Stimulated activated CD8-positive, alpha-beta memory T cell treated with anti-CD3 and anti-CD28 coated beads, Interleukin-15, amount 100 ng/mL, for 24 hours (primary cell): ENCODE measurements at places on chromosomes 16 and 17.

DNA sequence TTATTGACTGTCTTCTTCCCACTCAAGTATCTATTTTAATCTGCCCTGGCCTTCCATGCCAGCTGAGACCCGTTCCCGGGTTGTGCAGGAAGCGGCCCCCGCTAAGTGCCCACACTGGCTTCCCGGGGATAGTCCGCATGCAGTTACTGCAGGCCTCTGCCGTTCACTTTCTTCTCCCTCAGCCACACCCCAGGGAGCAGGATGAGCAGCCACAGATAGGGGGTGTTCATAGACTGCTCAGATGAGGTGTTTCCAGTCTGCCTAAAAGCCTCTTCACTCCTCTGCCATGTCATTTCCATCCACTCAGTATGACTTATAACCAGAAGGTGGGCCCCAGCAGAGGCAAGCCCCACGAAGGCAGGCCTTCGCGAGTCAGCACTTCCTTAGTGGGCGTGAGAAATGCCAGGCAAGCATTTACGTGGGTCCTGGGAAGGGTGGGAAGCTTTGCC is 7.7 kb downstream of the MED9 start:
- no peak for DNase-seq

DNA sequence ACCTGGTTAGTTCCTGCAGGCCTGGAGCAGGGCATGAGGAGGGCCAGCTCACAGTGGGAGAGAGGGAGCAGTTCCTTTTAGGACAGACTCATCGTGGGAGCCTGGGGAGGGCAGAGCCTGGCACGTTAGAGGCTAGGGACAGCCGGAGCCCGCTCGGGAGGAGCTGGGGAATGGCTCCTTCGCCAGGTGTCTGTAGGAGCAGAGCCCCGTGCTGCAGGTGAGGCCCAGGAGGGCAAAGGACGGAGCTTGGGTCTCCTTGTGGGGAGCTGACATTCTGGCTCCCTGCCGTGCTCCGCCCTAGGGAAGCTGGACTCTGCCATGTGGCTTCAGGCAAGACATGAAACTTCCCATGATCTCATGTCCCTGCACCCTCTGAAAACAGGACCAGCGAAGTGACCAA is 18.7 kb upstream of the MTSS2 start:
- DNase-seq = no peak

DNA sequence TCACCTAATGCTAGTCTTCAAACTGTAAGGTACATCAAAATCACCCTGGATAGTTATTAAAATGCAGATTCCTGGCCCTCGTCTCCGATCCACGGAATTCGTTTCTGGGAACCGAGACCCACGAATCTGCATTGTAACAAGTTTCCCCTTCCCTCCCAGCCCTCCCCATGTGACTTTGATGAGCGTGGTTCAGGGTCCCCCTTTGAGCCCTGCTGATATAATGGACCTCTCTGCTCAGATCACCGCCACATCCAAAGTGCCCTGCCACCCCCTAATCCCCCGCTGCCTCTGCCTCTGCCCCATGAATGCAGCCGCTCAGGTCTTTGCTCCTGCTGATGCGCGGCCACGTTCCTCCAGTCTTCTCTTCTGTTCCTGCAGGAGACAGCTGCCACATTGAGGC is 283.1 kb downstream of the SNX29 start:
- DNase-seq = no peak

GRCh38 chr16:19833176-19833575 is 51.5 kb downstream of the GPRC5B start:
- DNase-seq = no peak

- no peak for DNase-seq
Measured at GRCh38 chr16:50717091-50717490, 23.7 kb downstream of the NOD2 start.

GRCh38 chr16:31695667-31696066 is 168.0 kb downstream of the AHSP start:
- no peak for DNase-seq

- DNase-seq = no peak
Measured at GRCh38 chr17:18191236-18191667, 7.6 kb downstream of the ALKBH5 start.

DNA sequence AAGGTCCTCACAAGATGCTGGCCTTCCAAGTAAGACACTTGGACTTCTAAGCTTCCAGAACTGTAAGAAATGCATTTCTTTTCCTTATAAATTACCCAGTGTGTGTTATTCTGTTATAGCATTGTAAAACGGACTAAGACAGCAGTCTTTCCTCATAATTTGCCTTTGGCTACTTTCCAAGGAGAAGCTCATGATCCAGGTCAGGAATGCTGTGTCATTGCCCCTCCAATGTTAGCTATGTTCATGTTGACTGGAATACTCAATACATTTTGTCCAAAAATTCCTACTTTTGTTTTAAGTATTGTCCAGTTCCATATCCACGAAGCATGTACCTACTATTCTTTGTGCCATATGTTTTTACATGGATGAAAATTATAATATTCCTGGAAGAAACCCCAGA is 234.6 kb downstream of the HS3ST3A1 start:
- no peak for DNase-seq

- DNase-seq = no peak
Measured at GRCh38 chr16:66231452-66232160, 134.9 kb upstream of the CDH5 start.

- no peak for DNase-seq
Measured at GRCh38 chr16:79007614-79008013, 592.9 kb downstream of the MAF start.

DNA sequence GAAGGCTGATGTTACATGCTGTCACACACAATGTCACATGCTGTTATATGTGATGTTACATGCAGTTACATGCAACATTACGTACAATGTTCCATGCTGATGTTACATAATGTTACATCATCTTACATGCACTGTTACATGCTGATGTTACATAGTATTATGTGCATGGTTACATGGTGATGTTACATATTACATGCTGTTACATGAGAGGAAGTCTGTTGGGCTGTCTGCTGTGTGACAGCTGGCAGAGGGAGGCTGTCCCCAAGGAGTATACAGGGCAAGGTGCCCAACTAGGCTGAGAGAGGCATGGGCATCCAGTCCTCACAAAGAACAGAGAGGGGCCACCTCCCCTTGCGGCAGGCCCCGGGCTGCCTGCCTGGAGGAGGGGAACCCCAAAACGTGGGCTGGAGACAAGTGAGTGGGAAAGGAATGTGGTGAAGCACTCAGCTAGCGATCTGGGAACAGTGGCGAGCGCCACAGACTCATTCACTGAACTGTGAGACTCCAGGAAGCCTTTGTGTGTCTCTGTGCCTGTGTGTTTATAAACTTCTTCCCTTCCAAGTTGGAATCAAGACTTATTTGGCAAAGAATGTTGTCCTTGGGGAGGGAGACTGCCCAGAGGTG is 30.6 kb downstream of the TMEM92 start:
- no peak for DNase-seq

DNA sequence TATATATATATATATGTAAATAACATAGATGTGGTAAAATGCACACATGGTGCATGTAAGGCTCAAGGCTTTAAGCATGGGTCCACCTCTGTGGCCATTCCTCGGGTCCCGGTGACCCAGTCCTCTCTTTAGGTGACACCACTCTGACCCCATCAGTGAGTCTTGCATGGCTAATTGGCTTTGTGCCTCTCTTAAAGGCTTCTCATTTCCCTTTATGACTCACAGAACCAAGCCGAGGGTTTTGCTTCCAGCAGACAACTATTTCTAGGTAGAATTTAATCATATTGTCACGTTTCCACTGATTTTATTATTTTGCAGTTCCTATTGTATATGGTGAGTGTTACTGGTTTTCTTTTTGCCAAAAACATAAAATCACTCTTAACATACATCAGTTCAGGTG is 59.7 kb downstream of the PLCG2 start:
- DNase-seq = no peak

- no peak for DNase-seq
Measured at GRCh38 chr16:35146723-35147458, 1687.5 kb downstream of the TP53TG3F start.

GRCh38 chr16:17375461-17376304 is 95.1 kb downstream of the XYLT1 start:
- DNase-seq = no peak

DNA sequence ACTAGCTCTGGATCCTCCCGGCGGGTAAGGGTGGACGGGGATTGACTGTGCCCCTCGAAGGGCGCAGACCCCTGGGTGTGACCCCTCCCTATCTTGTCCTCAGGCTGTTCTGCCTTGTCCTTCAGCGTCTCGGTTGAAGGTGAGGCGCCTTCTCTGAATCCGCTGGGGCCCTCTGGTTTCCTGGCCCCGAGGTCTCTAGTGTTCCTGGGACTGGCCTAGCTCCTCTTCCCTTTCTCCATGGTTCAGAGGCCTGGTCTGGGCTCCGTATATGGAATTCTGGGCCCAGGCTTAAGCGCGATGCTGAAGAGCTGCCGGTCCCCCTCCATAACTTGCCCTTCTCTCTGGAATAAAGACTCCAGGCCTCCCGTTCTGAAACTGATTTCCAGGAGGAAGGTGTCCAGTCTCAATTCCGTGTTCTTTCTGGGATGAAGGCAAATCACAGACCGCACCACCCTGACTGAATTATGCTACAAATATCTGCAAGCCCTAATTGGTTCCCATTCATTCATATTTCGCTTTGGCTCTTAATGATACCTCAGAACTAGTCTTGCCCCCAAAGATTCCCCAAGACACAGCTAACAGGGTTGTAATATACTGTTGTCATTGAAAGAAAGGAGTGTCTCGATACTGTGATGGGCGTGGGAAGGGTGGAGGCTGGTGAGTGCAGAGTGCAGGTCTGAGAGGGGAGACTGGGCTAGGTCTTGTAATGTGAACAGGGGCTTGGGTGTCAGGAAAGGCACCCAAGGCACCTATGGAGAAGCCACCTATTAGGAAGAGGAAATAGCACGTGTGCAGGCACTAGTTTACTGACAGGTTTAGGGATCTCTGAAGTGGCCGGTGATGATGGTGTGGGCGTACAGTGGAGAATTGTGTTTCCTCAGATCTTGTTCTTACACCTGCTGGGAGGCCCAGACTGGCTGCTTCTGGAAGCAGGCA is 851 bp downstream of the EDC4 start:
- DNase-seq = no peak

- no peak for DNase-seq
Measured at GRCh38 chr17:60039847-60040442, 38.8 kb downstream of the HEATR6 start.

GRCh38 chr17:72884066-72884465 is 208.4 kb downstream of the SLC39A11 start:
- DNase-seq = no peak

DNA sequence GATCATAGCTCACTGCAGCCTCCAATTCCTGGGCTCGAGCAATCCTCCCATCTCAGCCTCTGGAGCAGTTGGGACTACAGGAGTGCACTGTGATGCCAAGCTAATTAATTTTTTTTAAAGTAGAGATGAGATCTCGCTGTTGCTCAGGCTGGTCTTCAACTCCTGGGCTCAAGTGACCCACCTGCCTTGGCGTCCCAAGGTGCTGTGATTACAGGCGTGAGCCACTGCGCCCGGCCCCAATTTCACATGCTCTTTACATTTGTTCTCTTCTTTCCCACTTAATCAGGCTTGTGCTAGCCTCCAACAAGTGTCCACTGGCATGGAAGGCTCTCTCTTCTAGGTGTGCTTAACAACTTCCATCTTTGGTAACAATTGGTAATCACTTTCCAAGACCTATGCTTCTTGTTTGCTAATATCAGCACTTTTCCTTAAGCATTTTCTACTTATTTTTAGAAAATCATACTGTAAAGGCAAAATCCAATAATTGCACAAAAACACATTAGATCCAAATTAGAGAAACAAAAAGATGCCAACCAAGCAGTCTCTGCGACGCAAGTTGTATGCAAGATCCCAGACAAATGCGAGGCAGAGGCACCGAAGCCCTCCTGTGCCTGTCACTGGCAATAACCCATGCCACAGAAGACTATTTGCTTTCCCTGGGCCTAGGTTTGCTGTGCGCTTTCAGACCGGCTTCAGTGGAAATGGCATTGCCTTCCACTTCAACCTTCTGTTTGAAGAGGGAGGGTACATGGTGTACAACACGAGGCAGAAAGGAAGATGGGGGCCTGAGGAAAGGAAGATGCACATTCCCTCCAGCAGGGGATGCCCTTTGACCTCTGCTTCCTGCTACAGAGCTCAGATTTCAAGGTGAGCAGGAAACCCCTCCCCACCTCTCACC is 52.6 kb downstream of the NOS2 start:
- no peak for DNase-seq

GRCh38 chr17:29802246-29802645 is 127.8 kb downstream of the SSH2 start:
- no peak for DNase-seq

DNA sequence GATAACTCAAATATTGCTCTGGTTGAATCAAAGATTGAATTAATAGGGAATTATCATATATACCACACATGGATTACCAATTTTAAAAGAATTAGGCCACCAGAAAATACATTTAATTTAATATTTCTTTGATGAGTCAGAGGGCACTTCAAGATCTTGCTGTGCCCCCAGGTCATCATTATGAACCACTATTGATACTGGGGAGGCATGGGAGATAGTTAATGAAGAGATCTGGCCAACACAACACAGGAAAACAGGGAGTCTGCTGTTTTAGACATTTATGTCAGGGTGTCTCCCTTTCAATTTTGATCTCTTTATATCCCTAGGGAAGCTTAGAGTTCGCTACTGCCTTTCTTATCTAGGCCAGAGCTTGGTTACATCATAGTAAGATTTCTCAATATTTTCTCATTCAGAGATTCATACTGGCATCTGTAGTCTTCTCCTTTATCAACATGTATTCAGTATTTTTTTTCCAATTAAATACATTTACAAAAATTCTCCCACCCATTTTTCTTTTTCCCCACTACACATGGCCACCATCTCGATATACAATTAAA is 158.3 kb upstream of the ZFHX3 start:
- no peak for DNase-seq

GRCh38 chr17:44216694-44217093 is 2.8 kb downstream of the UBTF start:
- DNase-seq = no peak

DNA sequence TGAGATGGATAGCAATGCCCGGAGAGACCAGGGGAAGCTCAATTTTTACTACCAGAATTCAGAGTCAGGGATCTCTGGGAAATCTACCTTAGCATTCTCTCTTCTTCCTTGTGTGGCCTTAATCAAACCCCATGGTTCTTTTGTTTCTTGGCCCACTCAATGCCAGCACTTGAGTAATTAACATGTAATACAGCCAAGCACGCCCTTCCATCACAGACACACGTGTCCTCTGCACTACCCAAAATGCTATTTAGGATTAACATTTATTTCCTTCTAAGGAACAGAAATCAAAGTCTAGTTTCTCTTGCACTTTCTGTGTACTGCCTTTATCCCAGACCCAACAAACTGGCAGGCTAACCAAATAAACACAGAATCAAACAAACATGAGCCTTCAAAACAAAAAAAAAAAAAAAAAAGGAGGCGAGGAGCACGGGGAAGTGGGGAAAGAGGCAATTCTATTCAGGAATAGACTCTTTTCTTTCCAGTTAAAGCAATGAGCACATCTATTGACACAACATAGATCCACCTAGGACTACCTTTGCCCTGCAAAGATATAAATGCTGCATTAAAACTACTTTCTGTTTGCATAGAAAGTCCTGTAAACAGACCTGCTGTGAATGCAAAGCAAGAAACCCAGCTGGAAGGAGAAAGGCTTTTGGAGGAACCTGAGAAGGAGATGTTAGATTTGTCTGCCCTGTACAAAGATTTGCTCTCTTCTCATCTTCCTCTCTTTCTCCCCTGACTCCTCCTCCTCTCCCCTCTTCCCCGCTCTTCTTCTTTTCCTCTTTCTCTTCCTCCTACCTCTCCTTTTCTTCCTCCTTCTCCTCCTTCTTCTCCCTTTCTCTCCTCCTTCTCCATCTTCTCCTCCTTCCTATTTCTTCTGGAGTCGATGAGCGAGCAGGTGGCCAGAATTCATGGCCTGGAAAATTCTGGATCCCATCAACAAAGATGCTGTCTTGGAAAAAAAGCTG is 294.4 kb downstream of the NPIPA8 start:
- DNase-seq = no peak

GRCh38 chr16:17302214-17302613 is 168.5 kb downstream of the XYLT1 start:
- DNase-seq = no peak
